ENCODE measurements at places on chromosomes 3 and 15.

- DNase-seq, result no peak
Measured at GRCh38 chr15:99717161-99718009, 15.9 kb downstream of the LYSMD4 start.

DNA sequence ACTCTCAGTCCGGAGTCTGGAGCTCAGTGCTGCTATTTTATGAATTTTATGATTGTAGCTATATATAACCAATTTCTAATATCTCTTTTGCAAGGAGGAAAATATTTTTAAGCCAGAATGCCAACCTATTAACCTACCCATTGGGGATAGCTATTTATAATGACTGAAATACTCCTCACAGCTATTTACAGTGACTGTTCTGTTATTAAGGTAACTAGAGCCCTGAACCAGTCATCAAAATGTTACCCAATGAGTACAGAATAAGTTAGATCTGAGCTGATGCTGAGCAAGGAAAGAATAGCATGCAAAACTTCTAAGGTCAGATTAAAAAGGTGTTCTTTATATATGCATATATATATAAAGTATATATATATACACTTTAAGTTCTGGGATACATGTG lies 79.6 kb upstream of the PPP2R3A start:
- DNase-seq, result no peak

DNA sequence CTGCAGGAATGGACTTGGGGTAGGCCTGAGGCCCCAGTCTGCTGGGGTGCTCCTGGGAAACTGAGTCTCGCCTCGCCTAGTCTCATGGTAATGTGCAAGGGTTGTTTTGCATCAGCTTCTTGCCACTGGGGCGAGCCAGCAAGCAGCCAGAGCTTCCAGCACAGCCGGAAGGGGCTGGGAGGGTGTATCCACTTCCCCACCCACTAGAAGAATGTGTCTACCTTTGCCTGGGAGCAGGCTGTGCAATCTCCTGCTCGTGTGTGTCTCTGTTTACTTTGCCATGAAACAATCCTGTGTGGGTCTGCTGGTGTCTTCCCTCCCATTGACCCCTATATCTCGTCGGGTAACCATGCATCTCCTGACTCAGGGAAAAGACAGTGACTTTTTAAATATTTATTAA lies 21.8 kb upstream of the ERICH6 start:
- DNase-seq, result no peak

DNA sequence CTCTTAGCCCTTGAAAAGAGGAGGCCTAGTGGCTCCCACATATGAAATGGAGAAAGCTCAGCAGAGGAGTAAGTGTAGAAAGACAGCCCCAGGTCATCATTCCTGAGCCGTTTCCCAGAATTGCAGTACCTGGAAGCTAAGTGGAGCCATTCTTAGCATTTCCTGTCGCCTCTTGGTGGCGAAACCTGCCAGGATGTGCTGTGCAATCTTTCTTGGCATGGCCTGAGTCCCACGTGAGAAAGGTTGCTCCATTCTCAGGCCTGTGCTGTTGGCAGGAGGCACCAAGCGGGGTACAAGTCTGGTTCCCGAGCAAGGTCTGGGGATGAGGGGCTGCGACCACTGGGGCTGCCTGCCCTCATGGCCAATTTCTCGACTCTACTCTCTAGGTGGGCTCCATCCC lies 207.2 kb upstream of the TPM1 start:
- DNase-seq, result no peak

DNA sequence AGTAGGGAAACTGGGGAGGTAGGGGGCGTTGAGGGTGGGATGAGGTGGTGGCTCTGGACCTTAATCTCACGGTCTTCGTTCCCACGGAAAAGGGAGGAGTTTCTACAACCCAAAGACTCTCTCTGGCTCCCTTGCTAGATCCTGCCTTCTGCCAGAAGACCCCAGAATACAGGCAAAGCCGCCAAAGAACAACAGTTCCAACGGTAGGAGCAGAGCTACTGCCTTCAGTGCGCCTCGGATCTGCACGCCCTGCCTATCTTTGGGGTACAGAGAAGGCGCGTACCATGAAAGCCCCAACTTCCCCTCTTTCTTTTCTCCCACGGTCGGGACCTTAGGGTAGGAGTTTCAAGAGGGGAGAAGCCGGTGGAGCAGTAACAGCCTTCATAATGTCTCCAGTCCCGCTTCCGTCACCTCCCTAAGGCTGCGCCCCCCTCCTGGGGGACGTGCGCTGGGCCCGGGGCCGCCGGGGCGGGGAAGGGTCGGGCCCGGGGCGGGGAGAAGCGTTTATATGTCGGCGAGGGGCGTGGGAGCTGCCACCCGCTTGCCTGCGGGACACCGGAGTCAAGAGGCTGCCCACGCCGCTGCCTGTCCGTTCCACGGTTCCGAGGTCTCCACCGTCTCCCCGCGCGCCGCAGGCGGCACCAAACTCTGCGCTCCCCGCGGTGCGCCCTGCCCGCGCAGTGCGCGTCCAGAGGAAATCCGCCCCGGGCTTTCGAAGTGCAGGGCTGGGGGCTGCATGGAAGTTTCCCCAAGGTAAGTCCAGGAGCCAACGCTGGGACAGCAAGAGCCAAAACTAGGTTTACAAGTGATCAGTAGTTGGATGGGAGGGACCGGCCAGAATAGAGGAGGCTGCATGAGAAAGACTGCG lies at the start of gene COL6A6:
COL6A6 (plus strand) TSS at position 533 of the 868 bp plus-strand sequence. CDS start 43,188 bp downstream, outside the sequence.
- DNase-seq, result no peak

DNA sequence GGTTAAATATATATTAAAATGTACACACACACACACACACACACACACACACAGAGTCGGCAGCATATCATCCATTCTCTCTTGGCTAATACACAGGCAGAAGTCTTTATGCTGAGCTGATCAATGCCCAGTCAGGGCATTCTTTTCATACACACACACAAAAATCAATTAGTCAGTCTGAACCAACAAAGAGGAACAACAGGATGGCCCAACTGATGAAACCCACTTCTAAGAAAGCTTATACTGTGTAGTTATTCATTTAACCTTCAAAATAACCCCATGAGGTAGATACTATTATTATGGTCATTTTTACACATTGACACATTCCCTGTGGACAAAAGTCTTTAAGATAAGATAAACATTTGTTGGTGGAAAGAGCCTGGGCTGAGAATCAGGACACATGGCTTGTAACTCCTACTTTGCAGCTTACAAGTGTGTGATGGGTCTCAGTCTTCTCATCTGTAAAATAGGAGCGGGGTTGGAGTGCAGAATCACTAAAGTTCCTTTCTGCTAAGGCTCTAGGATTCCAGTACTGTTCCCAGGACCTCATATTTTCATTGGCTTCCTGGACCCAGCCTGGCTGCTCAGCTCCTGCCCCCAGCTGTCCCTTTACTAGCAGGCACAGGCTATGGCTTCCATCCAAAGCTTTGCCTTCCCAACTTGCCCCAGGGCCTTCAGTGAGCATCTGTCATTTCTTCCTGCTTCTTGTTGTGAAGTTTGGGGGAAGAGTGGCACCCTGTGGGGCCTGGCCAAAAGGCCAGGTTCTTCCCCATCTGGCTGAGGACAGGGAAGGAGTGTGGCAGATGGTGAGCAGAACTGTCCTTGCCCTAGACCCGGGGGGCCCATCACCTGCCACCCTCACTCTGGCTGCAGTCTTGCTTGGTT lies 27.2 kb upstream of the GLCE start:
- DNase-seq, result no peak

DNA sequence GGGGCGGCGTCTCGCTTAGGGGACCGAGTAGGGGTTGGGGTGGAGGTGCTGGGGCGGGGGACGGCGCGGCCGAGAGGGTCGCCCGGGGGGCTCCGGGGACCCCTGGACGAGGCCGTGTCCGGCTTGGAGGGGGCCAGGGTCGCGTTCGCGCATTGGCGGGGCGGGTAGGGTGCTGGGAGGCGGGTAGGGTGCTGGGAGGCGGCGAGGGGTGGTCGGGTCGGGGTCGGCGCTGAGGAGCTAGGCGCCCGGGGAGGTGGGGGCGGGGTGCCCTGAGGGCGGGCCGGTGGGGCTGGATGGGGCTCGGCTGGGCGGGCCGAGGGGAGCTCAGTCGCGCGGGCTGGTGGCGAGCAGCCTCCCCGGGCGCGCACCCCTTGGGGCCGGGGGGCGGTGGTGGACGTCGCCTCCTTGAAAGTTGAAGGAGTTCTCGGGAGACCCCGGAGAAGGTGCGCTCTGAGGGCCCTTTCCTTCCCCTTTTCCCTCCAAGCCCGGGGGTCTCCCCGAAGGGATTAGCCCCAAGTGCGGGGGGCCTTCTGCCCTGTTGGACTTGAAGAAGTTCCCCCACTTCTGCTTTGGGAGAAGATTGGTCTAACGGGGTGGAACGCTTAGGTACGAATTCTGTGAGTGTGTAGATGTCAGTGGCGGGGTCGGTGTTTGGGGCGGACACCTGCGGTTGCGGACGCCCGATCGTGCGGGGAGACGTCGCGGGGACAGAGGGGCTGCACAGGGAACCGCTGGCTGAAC lies 543 bp downstream of the MEF2A start:
- no peak for DNase-seq

GRCh38 chr3:154783521-154783931 lies 296.6 kb upstream of the MME start:
- no peak for DNase-seq

GRCh38 chr3:23648326-23648995 lies 157.3 kb upstream of the UBE2E1 start:
- no peak for DNase-seq

- DNase-seq, result peak; percentile 66
Measured at GRCh38 chr15:73972984-73973682, 19.0 kb downstream of the STOML1 start.

- DNase-seq, result no peak
Measured at GRCh38 chr3:127819086-127819485, 3.2 kb downstream of the MGLL start.

DNA sequence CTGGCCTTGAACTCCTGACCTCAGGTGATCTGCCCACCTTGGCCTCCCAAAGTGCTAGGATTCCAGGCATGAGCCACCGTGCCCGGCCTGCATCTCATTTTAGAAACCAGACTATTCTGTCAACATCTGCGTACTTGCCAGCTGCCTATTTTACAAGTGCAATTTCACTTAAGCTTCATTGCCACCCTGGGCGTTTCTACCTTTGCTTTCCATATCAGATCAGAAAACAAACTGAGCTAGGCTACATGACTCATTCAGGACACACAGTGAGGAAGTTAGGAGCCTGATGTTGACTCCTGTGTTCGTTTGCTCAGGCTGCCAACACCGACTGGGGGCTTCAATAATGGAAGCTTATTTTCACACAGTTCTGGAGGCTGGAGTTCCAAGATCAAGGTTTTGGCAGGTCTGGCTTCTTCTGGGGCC lies 42.3 kb upstream of the KLHL25 start:
- no peak for DNase-seq

GRCh38 chr3:14214764-14215163 lies 36.1 kb downstream of the LSM3 start:
- no peak for DNase-seq

GRCh38 chr3:66033241-66034138 lies 5.2 kb downstream of the MAGI1 start:
- DNase-seq, result no peak

- no peak for DNase-seq
Measured at GRCh38 chr15:66905954-66906353, 159.4 kb upstream of the SMAD3 start.

GRCh38 chr3:126445506-126445905 lies 30.2 kb downstream of the ZXDC start:
- no peak for DNase-seq

- no peak for DNase-seq
Measured at GRCh38 chr15:51227940-51228732, 110.3 kb downstream of the CYP19A1 start.

- DNase-seq, result no peak
Measured at GRCh38 chr3:60696428-60697125, 554.7 kb downstream of the FHIT start.

DNA sequence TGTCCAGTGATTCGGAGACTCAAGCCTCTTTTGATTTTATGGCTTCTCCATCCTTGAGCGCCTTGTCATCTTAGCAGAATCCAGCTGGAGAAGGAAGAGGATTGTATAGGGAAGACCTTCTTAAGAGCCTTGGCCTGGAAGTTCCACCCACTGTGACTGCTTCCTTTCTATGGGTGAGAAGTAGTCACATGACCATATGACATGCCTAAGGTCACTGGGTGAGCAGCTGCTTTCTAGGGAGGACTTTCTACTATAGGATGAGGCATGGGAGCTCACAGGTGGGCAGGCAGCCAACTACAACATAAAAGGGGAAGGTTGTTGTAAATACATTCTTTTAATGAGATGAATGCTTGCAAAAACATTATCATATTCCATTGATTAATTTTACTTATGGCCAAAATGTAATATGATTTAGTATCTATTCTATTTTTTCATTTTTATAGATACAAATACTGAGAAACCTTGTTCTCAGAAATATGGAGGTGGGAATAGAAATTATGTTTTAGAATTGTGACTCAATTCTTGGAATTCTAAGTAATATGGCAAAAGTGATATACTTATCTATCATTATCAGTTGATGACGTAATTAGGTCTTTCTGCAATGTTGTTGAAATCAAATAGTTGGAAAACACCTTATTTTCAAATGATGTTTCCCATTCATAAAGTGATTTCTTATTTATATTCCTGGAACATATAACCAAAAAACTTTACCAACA lies 53.6 kb upstream of the MINAR1 start:
- DNase-seq, result no peak

DNA sequence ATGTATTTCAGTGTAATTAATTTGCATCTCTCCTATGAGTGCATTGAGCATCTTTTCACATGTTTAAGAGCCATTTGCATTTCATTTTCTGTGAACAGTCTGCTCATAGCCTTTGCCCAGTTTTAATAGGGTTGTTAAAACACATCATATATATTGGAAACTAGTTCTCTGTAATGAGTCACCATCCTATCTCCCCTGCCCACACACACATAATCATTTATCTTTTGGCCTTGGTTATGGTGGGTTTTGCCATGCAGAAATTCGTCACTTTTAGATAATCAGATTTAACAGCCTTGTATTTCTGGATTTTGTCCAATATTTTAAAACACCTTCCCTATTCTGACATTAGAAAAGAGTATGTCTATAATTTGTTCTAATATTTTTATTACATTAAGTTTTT lies 11.9 kb upstream of the CHRM5 start:
- no peak for DNase-seq

GRCh38 chr3:53772562-53772961 lies 73.7 kb downstream of the CHDH start:
- DNase-seq, result no peak
